ENCODE measurements at places on chromosomes 6 and 20.

- DNase-seq: no peak
Observed at GRCh38 chr6:143397227-143398222, 53.0 kb downstream of the ADAT2 start.

- no peak for DNase-seq
Observed at GRCh38 chr6:107523054-107523791, 33.3 kb downstream of the SOBP start.

DNA sequence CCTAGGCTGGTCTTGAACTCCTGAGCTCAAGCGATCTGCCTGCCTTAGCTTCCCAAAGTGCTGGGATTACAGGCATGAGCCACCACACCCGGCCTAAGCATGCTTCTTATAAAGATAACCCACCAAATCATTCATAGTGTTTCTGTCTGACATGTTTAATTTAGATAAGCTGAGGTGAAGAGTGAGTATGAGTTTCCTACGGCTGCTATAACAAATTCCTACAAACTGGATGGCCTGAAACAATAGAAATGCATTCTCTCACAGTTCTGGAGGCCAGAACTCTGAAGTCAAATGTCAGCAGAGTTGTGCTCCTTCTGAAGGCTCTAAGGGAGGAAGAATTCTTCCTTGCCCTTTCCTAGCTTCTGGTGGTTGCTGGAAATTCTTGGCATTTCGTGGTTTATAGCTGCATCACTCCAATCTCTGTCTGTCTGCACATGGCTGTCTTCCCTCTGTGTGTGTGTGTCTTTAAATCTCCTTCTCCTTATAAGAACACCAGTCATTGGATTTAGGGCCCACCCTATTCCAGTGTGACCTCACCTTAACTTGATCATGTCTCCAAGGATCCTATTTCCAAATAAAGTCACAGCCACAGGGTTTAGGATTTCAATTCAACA lies 29.9 kb downstream of the MAPK13 start:
- no peak for DNase-seq

DNA sequence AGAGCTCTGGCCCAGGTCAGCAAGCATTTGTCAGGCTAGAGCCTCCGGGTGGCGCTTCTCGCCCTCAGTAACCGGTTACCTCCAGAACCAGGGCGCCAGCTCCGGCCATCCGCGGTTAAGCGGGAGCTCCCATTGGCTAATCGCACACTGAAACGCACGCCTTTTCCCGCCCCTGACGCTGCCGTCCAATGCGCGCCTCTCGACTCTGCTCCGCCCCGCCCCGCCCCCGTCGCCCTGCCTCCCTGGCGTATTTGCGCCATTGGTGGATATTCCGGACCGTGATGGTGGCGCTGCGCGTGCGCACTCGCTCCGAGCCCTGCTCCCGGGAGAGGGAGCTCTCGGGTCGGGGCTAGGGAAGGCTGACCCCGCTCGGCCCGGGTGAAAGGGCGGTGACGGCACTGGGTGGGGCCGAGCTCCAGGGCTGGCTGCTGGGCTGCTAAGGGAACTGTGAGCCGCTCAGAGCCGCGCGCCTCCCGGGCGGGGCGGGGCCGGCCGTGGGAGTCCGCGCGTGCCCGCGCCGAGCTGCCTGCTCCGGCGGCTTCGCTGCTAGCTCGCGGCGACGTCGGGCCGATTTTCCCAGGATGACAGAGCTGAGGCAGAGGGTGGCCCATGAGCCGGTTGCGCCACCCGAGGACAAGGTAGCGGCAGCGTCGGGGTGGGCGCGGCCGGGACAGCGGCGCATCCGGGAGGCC lies at the start of gene CDS2:
Gene CDS2 (plus strand): TSS at position 497 of the 692 bp plus-strand sequence. CDS start 85 bp downstream, at position 582.
- peak; percentile 100 for DNase-seq

DNA sequence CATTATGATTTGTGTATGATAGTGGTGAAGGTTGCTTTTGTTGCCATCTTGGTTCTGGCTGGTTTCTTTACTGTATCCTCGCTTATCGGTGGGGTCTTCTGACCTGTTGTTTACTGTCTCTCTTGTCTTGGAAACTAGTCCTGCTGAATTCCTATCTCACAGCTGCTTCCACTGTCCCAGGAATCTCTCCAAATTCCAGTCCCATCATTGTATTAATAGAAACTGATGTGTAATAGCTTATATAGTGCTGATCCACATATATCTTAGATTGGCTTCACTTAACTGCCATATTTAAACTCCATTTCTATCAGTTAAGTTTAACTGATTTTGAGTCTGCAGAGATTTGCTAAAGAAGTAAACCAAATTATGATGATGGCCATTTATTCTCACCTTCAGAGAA lies 5.9 kb downstream of the GTF2H5 start:
- no peak for DNase-seq

GRCh38 chr6:159279790-159280277 lies 110.6 kb downstream of the FNDC1 start:
- no peak for DNase-seq

DNA sequence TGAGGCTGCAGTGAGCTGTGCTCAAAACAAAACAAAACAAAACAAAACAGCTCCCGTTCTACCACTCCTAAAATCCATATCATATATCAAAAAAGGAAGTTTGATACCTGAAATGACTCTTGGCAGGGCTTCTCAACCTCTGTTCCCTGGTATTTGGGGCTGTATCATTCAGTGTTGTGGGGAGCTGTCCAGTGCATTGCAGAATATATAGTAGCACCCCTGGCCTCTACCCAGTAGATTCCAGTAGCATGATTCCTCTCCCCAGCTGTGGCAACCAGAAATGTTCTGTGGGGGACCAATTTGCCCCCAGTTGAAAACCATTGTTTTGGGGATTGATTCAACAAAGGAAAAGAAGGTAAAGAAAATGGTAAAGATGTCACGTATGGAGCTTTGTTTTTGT lies 238.9 kb downstream of the PRL start:
- no peak for DNase-seq

DNA sequence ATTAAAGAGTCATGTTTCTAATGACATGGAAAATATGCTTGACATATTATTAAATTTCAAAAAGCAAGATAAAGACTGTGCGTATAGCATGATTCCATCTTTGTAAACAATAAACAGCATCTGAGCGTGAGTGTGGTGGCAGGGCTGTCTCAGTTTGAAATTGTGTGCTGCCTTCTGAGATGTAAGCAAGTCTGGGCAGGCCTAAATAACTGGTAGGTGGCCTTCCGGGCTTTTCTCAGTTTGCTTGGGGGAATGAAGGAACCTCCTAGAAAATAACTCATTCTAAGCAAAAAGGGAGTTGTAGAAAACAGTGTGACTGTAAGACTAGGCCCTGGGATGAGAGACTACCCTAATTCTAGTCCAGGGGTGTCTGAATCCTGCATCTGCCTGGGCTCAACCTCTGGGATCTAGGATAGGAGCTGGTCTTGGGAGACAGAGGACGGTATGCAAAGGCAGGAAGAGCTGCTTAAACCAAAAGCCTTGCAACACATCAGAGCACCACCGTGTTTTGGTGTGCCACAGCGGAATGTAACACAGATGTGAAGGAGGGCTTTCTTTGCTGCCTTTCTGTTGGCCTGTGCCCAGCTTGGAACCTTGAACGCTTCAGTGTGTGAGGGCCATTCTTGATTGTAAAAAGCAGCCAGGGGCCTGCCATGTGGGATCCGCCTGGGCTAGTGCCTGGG lies 63.5 kb upstream of the L3MBTL3 start:
- no peak for DNase-seq

DNA sequence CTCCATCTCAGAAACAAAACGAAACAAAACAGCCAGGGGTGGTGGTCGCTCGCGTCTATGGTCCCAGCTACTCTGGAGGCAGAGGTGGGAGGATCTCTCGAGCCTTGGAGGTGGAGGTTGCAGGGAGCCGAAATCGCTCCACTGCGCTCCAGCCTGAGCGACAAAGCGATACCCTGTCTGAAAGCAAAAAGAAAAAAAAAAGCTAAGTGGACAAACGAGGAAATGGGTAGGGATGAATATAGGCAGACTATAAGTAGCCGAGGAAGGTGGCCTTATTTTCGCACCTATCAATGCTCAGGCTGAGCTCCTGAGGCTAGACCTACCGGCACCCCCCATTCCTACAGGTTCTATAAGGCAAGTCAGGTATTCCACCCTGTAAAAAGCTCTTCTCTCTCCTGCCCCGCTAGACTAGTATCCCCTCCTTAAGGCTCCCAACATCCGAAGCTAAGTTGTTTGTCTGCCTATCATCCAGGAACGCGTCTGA lies 650 bp upstream of the CASP8AP2 start:
- no peak for DNase-seq

DNA sequence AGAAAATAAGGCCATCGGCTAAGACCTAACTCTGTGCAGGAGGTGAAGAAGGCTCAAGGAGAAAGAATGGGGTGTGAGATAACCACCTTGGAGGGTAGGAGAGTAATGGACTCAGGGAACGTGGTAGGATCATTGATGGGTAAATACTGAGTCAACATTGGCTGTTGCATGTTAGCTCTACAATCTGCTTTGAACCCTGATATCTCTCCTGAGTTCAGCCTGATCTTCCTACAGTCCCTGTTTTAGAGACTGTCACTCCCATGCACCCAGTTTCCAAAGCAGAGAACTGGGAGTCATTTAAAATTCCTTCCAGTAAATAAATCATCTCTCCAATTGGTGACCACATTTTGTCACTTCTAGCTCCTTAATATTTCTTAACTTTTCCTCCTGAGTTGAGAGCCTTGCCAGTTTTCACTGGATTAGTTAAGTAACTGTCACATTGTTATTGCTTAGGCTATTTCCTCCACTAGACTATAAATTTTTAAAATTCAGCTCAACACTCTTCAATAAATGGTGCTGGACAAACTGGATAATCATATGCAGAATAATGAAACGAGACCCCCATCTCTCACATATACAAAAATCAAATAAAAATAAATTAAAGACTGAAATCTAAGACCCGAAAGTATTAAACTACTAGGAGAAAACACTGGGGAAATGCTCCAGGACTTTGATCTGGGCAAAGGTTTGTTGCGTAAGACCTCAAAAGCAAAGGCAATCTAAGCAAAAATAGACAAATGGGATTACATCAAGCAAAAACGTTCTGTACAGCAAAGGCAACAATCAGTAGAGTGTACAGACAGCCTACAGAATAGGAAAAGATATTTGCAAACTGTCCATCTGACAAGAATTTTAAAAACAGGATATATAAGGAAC lies 138.9 kb upstream of the TMEM170B start:
- DNase-seq: no peak

DNA sequence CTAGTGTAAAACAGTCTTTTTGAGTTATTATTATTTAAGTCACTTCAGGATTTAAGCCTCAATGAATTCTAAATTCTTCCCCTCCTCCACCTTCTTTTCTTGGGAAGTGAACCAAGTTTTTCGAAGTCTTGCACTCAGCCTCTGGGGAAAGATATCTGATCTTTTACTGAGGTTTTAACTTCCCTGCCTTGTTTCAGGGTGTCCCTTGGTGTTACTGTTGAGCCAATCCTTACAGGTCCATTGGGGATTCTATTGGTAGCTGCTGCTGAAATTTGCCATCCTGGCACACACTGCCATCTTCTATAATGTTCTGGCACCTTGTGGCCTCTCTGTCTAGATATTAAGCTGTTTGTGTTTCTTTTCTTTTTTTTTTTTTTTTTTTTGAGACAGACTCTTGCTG lies 31.7 kb downstream of the BEND6 start:
- no peak for DNase-seq

- DNase-seq: no peak
Observed at GRCh38 chr6:71125216-71125615, 163.4 kb upstream of the OGFRL1 start.

- no peak for DNase-seq
Observed at GRCh38 chr6:138972226-138972665, 15.8 kb downstream of the REPS1 start.

GRCh38 chr20:5910186-5910585 lies 40.1 kb downstream of the TRMT6 start:
- peak; percentile 76 for DNase-seq

- DNase-seq: no peak
Observed at GRCh38 chr20:8050157-8050837, 30.7 kb upstream of the TMX4 start.

GRCh38 chr20:64029293-64030117 lies 6.5 kb upstream of the C20orf204 start:
- DNase-seq: no peak

DNA sequence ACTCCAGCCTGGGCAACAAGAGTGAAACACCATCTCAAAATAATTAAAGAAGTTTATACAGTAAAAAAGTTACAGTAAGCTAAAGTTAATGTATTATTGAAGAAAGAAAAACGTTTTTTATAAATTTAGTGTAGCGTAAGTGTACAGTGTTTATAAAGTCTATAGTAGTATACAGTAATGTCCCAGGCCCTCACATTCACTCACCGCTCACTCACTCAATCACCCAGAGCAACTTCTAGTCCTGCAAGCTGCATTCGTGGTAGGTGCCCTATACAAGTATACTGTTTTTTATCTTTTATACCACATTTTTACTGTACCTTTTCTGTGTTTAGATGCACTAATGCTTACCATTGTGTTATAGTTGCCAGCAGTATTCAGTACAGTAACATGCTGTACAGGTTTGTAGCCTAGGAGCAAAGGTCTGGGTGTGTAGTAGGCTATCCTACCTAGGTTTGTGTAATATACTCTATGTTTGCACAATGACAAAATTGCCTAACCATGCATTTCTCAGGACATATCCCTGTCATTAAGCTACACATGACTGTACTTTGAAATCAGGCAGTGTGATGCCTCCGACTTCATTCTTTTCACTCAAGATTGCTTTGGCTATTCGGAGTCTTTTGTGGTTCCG lies 16.7 kb downstream of the MGME1 start:
- no peak for DNase-seq

GRCh38 chr20:574297-574942 lies 30.8 kb upstream of the CSNK2A1 start:
- no peak for DNase-seq

DNA sequence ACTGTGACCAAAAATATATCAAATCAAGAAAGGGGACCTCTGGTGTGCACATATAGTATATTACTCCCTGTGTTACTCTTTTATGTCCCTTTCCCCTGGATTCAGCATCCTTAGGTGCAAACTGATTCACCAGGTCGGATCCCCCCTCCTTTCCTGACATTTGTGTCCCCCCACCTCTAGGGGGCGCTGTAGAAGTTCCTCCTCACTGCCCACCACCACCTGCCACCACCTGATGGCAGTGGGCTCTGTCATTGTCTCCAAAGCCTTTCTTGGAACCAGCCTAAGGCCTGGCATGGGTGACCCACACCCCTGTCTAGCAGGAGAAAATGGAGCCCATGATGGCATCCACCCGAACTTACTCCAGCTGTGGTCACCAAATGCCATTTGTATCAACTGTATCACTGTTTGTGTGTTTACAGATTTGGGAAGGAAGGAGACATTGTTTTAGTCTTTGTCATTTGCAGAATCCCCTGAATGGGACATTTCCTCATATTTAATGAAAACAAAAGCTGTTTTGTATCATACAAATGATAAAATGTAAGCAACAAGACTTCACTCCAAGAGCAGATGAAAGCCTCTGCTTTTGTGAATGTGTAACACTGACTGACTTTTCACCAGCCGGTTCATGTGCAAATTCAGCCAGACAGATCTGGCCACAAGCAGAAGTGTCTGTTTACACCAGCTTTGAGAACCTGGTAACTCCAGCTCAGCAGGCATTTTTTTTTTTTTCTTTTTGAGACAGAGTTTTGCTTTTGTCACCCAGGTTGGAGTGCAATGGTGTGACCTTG lies 66.2 kb downstream of the ARMC2 start:
- DNase-seq: no peak

GRCh38 chr6:25403150-25403549 lies 124.0 kb downstream of the CARMIL1 start:
- DNase-seq: no peak
